ENCODE measurements at places on chromosomes 13 and 19.

- no peak for DNase-seq
Measured at GRCh38 chr13:111511219-111511732, 190.8 kb downstream of the TEX29 start.

- no peak for DNase-seq
Measured at GRCh38 chr13:28743020-28743419, 24.2 kb upstream of the SLC46A3 start.

- no peak for DNase-seq
Measured at GRCh38 chr19:657611-658010, 5.4 kb downstream of the RNF126 start.

DNA sequence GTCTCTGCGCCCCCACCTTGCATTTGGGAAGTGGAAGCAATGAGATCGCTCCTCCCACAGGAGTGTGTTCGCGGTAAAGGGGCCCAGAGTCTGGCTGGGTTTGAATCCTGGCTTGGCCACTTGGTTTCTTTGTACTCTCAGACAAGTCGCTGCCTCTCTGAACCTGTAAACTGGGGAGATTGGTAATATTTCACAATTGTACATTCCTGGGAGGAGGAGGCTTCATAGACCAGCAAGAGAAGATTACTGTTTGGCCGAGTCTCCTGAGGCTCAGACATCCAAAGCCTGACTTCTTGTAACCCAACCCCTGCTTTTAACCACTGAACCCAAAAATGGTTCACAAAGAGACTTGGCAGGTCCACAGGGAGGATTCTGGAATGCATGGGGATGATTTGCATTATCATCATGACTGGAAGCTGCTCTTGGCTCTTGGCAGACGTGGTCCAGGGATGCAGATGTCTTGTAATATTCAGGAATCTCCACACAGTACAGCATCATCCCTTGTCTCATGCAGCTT is 13.6 kb upstream of the STRN4 start:
- DNase-seq, result no peak

DNA sequence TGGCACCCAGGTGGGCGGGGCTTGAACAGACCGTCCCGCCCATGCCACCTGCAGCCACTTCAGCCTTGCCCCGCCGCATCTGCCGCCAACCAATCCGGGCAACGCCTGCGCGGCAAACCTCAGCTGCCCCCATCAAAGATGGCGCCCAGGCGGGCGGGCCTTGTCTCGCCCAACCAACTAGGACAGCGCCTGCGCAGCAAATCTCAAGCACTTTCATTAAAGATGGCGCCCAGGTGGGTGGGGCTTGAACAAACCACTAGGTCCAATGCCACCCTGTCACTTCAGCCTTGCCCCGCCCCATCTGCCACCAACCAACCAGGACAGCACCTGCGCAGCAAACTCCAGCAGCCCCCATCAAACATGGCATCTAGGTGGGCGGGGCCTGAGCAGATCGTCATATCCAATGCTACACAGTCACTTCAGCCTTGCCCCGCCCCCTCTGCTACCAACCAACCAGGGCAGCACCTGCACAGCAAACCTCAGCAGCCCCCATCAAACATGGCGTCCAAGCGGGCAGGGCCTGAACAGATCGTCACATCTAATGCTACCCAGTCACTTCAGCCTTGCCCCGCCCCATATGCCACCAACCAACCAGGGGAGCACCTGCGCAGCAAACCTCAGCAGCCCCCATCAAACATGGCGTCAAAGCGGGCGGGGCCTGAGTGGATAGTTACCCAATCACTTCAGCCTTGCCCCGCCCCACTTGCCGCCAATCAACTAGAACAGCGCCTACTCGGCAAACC is 1.4 kb downstream of the PEG3 start:
- no peak for DNase-seq

DNA sequence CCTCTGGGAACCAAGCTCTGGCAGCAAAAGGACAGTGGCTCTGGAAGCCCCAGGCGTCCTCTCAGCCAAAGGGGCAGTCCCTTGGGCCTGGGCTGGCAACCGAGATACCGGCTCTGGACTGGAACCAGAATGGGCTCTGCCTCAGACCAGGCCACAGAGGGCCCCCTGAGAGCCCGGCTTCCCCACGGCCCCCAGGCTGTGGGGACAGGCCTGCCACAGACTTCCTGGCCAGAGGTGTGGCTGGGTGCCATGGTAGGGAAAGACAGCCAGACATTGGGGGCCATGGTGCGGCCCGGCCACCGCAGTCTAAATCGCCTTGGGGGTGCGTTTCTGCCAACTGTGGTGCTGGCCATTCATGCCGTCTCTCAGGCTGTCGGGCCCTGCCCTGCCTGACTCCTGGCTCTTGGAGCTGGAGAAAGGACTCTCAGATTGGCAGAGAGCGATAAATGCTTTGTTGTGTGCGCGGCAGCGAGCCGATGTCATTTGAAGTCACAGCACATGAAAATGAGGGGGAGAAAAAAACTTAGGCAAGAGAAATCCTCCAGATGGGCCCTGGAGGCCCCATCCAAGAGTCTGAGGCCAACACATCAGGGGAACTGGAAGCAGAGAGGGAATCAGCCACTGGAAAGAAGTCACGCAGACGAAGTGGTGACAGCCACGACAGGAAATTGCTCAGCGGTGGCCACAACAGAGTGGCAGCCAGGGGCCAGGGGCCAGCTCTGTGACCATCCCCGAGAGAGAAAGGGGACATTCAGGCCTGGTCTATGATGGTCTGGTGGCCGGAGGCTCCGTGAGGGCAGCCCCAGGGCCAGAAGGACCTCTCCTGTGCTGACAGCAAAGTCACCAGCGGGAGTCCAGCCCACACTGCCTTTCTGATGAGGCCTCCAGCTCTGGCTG is 26.5 kb downstream of the SH3GL1 start:
- no peak for DNase-seq

- DNase-seq, result no peak
Measured at GRCh38 chr19:2997720-2998119, 20.4 kb downstream of the TLE6 start.

DNA sequence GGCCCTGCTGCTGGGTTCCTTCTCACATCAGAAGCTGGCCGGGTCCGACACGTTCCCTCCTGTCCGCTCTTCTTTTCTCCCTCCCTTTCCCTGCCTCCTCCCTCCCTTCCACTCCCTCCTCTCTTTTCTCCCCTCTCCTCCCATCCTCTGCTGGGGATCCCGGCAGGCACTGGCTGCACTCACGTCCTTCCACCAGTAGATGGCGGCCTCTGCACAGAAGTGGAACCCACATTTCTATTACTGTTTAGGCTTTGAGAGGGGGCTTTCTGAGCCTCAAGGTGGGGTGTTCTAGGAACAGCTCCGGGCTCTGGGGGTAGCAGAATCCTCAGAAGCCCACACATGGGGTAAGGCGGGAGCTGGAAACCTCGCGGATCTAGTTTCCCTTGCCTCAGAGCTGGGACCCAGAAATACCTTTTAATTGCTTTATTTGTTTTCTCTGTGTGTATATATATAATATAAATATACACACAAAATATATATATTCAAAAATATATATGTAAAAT is 294.2 kb downstream of the ZNF536 start:
- peak; percentile 9 for DNase-seq

DNA sequence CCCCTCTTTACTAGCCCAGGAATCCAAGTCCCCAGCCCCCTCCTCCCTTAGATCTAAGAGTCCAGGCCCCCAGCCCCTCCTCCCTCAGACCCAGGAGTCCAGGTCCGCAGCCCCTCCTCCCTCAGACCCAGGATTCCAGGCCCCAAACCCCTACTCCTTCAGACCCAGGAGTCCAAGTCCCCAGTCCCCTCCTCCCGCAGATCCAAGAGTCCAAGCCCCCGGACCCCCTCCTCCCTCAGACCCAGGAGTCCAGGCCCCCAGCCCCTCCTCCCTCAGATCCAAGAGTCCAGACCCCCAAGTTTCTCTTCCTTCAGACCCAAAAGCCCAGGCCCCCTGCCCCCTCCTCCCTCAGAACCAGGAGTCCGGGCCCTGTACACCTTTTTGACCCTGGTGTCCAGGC is 11.5 kb downstream of the SPACA6 start:
- no peak for DNase-seq

DNA sequence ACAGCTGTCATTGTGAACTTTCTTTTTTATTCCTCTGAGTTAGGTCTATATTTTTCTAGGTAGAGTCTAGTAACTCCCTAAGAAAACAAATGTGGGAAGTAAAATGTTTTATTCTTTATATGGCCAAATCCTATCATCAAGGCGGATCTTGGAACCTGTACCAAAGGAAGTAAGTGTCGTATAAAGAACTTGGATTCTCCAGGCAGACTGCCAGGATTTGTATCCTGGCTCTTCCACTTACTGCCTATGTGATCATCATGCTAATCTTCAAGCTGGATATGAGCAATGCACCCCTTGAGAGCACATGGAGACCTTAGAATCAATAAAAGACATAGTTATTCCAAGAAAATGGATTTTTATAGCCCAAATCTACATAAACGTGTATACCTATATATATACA is 286.5 kb downstream of the PCDH17 start:
- no peak for DNase-seq

DNA sequence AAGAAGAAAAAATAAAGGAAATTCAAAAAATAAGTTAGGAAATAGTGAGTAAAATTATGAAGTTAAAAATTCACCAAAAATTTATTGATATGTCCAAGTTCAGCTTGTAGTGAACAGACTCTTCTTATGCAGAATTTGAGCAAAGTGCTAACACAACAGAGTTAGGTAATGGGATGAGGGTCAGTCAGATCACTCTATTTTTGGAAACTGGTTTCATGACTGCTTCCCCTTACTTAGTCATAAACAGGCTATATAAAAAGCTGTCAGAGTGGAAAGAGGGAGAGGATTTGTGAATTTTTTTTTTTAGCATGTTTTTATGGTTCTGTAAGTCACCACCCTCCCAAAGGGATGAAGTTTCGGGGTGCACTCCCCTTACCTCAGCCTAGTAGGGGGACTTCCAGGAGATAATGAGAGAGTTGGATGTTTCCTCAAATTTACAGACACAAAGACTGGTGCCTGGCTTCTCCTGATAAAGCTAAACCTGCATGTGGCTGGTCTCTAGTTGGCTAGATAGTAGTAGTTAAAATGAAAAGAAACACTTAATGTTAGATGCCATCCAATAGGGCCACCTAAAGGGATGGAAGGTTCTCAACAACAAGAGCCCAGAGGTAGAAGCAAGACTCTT is 4.5 kb downstream of the CPB2 start:
- DNase-seq, result no peak

GRCh38 chr13:98449273-98449672 is 127.6 kb downstream of the STK24 start:
- DNase-seq, result no peak

GRCh38 chr19:37874784-37875183 is 31.6 kb downstream of the WDR87 start:
- DNase-seq, result no peak

- DNase-seq, result no peak
Measured at GRCh38 chr19:52345162-52345561, 9.1 kb downstream of the ZNF610 start.

DNA sequence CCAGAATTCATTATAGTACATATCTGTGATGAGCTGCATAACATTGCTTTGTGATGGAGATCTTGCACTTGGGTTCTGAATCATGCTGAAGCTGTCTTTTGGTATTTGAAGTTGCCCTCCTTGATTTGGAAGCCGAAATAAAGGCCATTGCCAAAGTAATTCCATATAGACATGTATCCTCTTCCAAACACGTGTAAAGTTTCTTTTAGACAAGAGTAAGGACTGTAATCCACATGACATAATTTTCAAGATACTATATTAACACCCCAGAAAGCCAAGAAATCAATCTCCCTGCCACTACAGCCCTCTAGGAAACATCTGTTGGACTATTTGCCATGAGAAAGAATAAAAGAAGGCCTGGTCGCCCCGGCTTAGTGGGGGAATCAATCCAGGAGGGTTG is 754.2 kb downstream of the FGF9 start:
- no peak for DNase-seq

DNA sequence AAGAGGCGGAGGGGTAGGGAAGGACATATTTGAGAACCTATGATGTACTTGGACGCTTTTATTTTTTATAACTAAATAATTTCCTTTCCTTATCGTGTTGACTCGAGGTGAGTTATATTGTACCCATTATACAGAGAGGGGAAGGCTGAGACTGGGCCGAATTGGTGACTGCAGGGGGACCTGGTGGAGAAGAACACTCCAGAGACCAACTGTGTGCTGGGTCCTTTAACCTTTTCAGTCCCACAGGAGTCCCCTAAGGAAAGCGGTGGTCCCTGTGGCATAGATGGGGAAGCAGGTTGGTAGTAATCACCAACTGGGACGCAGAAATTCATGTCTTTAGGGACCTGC is 633 bp downstream of the MYH14 start:
- DNase-seq, result no peak

DNA sequence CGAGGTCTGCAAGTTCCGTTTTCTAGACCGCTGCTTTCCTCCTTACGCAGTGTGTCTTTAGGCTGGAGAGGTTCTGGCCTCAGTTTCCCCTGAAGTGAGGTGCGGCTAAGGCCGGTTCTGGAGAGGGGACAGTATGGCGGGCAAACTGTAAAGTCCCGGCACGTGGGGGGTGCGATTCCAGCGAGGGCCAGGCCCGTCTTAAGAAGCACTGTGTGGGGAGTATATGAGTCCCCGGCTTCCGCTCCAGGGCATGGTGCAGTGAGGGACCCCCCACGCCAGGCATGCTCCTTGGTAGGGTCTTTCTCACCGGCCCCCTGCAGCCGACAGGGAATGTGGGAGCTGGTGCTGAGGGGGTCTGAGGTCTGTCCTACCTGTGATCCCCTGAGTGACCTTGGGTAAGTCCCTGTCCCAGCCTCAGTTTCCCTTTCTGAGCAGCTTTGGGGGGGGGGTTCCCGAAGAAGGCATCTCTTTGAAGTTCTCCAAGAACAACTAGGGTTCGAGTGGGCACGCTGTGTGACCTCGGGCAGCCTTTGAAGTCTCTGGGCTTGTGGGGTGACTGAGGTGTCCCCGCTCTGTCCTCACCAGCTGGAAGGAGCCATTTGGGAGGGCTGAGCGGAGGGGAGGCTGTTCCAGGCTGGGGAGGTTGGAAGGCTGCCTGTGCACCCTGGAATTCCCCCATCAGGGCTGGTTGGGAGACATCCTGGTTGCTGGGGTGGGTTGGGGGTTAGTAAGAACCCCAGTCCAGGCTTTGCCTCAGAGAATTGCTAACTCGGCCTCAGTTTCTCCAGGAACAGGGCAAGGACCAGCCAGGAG is 1.5 kb downstream of the NFIC start:
- DNase-seq, result no peak

GRCh38 chr13:95154413-95154886 is 146.8 kb downstream of the ABCC4 start:
- no peak for DNase-seq

DNA sequence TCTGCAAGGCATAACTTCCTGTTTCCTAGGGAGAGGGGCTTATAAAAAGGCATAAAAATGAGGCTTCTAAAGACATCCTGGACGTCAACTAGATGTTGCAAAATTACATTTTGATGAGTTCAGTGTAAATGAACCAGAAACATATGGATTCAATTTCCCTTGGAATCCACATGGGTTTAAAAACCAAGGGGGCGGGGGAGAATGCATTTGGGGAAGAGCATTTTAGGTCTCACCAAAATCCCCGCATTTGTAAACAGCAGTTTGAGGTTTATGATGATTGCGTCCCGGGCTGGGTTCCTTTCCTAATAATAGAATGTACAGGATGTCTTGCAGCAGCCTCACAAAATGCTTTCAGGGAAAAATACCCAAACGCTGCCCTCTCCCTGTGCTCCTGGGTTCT is 407.8 kb downstream of the ZNF536 start:
- no peak for DNase-seq

GRCh38 chr19:38721979-38722773 is 22.1 kb downstream of the CAPN12 start:
- DNase-seq, result no peak

- DNase-seq, result no peak
Measured at GRCh38 chr19:10826231-10826630, 9.8 kb downstream of the TMED1 start.

GRCh38 chr19:7224209-7224686 is 70.0 kb downstream of the INSR start:
- no peak for DNase-seq

All from CMK (cell line).